ENCODE measurements at places on chromosomes 2 and 18.

DNA sequence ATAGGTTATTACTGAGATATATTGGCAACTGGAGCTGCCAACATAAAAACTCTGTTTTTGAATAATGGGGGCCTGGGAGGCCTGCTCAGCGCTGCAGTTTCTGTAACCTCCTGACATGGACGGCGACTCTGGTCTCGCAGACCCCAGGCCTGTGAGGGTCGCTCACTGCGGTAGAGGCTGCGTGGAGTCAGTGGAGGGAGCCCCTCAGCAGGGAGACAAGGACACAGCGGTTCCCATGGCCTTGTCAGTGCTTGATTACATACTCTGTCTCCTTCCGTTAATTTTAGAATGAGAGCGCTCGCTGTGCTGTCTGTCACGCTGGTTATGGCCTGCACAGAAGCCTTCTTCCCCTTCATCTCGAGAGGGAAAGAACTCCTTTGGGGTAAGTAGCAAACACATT, 858 bp downstream of the TPO start:
- DNase-seq, result no peak

- no peak for DNase-seq
These were observed 2.5 kb upstream of the IL36RN start for GRCh38 chr2:113056521-113056920.

GRCh38 chr2:237171881-237172280, 86.2 kb downstream of the COPS8 start:
- no peak for DNase-seq

GRCh38 chr2:236307641-236308040, 43.4 kb upstream of the ASB18 start:
- DNase-seq, result no peak

GRCh38 chr2:96095116-96095636, 21.2 kb downstream of the ADRA2B start:
- DNase-seq, result no peak

- no peak for DNase-seq
These were observed 200.0 kb downstream of the GLI2 start for GRCh38 chr2:120935339-120936313.

Data from occipital lobe (tissue), 3 donors.